ENCODE measurements at places on chromosomes 7 and 10.

GRCh38 chr10:14240253-14241189 is 90.2 kb downstream of the FRMD4A start:
- DNase-seq: no peak

GRCh38 chr10:102462512-102463054 is 11.2 kb upstream of the C10orf95 start:
- no peak for DNase-seq

DNA sequence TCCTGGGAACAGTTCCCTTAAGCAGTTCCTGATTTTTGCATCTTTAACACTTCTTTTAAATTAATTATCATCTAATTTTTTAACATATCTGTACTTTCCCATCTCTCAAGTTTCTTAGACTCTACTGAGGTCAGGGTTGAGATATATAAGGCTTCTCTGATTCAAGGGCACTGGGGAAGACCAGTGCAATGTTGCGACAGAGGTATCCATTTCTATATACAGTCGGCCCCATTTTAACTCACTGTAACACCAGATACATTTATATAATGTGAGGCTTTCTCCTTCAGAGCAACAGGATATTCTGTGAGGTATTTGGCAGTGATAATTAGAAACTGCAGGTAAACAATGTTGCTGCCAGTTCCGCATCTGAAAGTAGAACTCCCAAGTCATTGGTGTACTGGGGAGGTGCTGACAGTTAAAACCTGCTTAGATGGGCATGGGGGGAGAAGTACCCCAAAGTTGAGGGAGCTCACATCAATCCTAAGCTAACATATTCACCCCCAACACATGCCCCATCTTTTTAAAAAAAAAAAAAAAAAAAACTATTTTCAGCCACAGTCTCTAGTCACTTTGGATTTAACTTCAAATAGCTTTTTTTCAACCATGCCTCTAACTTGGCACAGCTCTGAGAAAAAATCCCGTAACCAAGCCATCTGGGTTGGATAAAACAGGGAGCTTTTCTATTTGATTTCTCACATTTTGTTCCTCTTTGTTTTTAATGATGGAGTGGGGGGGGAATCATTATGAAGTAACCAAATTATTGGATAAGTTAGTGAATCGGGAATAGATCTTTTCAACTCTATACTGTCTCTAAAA is 62.9 kb downstream of the REEP3 start:
- DNase-seq: no peak

DNA sequence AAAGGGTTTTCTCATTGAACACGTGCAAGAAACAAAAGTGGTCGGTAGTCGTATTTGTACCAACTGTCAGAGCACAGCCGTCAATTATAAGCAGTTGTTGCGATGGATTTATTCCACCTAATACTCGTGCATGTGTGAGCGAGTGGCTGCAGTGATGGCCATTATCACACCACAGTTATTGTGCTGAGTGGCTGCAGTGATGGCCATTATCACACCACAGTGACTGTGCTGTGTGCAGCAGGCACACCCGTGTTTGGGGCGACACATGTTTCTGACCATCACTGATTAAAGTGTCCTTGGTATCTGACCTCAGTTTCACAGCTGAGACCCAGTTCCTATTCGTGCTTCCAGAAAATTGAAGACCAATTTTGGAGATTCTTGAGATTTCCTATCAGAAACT is 142.9 kb upstream of the PFKP start:
- no peak for DNase-seq

DNA sequence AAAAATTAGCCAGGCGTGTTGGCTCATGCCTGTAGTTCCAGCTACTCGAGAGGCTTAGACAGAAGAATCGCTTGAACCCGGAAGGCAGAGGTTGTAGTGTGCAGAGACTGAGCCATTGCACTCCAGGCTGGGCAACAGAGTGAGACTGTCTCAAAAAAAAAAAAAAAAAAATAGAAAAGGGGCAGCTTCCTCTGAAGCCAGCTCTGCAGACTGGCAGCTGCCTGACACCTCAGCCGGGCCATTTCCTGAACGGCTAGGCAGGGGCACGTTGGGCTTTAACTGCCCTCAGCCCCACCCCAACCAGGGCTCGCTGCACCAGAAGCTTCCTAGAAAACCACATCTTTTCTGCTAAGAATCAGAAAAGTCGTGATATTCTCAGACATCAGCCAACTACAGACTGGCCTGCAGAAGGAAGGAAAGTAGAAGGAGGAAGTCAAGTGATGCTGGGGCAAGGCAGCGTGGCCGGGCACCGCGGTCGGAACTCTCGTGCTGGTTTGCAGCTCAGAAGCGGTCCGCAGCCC is 38.0 kb downstream of the PRKAG2 start:
- DNase-seq: no peak

DNA sequence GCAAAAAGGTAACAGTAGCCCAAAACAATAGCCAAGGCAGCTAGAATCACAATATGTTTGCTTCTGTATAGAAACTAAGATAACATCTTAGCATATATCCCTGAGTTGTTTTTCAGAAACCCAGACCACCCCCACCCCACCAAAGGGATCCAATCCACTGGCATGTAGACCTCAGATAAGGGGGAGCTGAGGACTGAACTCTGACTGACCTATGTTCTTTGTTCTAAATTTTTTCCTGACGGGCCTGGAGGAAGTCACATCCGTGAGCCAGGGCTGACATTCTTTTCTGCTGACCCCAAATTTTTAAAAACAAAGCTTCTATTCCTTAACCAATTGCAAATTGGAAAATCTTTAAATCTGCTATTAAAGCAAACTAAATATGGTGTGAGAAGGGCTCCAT is 493.9 kb upstream of the IGFBP3 start:
- DNase-seq: no peak

DNA sequence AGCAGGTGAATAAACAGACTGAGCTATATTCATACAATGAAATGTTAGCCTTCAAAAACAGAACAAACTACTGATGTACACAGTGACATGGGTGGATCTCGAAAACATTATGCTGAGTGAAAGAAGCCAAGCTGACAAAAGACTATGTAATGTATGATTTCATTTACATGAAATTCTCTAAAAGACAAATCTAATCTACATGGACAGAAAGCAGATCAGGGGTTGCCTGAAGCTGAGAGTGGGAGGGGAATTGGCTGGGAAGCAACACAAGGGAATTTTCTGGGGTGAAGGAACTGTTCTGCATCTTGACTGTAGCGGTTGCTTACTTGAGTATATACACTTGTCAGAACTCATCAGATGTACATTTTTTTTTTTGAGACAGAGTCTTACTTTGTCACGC is 121.7 kb upstream of the SVIL start:
- DNase-seq: no peak

DNA sequence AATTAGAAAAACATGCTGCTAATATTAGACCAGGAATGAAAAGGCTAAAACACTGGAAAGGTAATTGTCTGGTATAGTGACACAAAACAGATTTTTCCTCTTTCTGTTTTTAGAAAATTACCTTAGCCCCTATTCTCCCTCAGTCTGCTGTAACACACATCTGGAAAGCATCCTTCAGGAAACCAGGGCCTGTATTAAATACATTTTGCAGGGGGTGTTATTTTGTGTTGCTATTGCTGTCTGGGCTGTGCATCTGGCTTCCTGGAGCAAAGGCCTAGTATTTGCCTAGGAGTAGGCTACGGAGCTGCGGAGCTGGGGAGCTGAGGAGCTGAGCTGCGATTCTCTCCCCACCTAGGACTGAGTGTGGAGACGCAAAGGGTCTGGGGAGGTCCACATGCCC is 169.3 kb downstream of the GFRA1 start:
- no peak for DNase-seq

DNA sequence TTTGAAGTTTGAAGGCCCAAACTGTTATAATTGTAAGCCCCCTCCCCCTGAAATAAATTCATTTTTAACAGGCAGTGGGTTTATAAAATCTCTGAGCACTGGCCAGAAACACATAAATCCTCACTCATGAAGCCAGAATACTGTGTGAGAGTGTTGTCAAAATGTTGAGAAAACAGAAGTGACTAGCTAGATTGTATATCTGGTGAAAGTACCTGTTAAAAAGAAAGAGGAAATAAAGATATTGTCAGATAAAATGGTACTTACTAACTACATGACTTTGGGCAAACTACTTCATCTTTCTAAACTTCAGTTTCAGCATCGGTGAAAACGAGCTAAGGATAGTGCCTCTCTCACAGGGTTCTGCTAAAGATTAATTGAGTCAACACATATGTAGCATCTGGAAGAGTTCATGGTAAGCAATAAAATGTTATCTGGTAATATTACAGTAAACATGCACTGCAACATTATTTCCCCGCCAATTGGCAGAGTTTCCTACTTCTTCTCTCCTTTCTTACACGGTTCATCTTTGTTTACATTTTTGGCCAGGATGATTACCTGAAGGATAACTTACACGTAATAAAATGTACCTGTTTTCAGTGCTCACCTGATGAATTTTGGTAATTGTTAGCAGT is 202.5 kb upstream of the CHRM2 start:
- no peak for DNase-seq

DNA sequence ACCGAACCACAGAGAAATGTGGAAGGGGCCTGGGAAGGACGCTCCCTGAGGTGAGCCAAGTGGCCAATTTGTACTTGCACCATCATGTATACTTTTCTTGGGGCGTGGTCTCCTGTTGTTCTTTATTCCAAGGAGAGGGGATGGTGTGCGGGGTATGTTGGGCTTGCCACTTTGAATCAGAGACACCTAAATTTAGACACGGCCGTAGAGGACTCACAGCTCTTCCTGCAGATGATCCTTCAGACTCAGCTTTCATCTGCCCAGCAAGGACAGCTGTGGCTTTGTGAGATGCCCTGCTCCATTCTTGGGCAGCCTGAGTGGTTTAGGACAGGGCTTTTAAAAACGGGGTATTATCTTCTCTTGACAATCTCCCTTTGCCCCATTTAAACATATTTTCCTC is 473.2 kb downstream of the REEP3 start:
- DNase-seq: no peak

DNA sequence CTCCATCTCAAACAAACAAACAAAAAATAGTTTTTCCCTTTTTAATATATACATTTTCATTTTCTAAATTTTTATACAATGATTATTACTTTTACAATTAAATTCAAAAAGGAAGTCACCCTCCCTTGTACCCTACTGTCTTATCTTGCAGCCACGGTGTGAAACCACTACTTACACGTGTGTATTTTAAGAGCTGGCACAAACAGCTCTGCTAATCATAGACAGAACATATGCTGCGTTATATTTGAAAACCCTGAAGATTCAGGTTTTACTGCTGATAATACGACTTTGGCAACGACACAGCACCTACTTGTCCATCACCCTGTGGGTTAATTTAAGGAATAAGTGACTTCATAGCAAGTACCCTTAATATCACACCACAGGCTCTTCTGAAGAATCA is 991 bp downstream of the ANKRD61 start:
- DNase-seq: no peak

- DNase-seq: no peak
These were observed 65.1 kb downstream of the ANKRD26 start for GRCh38 chr10:27035163-27035562.

DNA sequence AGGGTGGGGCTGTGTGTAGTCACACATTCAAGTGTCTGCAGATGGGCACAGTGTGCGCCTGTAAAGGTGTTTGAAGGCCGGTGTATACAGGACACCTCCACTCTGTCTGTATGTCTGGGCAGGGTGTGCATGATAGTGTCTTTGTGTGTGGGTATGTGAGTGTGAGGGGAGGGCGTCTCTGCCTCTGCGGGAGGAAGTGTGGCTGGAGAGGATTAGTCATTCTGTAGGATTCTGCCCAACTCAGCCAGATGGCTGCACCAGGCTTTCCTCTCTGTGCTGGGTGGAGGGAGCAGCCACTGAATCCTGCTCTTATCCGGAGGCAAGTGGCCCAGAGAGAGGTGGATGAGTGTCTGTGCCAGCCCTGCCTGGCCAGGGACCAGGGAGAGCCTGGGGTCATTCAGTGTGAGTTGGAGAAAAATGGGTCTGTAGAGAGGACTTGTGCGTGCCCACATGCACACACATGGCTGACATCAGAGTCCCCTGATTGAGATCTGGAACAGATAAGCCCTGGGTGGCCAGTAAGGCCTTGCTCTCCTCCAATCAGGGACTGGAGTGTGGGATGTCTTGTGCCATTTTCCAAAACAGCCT is 1.7 kb downstream of the SFXN3 start:
- no peak for DNase-seq

DNA sequence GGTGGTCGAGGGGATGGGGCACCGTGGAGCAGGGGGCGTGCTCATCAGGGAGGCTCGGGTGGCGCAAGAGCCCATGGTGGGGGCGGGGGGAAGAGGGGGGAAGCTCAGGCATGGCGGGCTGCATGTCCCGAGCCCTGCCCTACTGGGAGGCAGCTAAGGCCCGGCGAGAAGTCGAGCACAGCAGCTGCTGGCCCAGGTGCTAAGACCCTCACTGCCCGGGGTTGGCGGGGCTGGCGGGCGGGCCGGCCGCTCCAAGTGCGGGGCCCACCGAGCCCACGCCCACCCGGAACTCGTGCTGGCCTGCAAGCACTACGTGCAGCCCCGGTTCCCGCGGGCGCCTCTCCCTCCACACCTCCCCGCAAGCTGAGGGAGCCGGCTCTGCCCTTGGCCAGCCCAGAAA is 55.0 kb upstream of the FAM171A1 start:
- no peak for DNase-seq

- DNase-seq: no peak
These were observed 93.3 kb upstream of the FAM3C start for GRCh38 chr7:121489440-121489839.

- peak; percentile 91 for DNase-seq
These were observed 731 bp downstream of the LANCL2 start for GRCh38 chr7:55365675-55366460.

DNA sequence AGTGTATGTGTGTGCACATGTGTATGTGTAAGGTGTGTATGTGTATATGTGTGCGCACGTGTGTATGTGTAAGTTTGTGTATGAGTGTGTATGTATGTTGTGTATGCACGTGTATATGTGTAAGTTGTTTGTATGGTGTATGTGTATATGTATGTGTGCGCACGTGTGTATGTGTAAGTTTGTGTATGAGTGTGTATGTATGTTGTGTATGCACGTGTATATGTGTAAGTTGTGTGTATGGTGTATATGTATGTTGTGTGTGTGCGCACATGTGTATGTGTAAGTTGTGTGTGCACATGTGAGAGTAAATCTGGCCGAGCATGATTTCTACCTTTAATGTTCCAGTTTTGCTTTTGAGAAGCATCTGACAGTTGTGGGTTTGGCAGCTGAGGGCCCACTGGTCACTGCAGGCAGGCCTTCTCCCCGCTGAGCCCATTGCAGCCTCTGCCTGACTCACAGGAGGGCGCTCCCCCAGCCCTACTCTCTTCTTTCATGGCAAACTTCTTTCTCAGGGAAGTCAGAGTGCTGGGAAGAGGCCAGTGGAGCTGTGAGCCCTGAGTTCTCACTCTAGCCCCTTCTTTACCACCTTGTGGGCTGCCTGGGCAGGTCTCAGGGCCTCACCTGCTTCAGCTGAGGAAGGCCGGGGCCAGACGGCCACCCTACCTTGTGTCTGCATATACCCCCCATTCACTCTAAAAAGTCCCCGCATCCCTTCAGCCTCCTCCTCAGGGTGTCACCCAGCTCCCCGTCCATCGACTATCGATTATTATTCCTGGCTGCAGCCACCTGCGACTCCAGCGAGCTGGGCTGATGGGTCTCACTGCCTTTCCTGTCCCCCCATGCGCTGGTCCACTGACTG is 11.2 kb downstream of the WDR86 start:
- DNase-seq: no peak

- DNase-seq: no peak
These were observed 63.6 kb upstream of the DKK1 start for GRCh38 chr10:52250510-52250909.

GRCh38 chr10:49009199-49009979 is 69.7 kb upstream of the LRRC18 start:
- DNase-seq: no peak

- no peak for DNase-seq
These were observed 44.3 kb downstream of the CLEC2L start for GRCh38 chr7:139567647-139568345.

- DNase-seq: no peak
These were observed 365.2 kb upstream of the ZMIZ1 start for GRCh38 chr10:78703593-78703992.

- no peak for DNase-seq
These were observed 6.4 kb downstream of the NKX2-3 start for GRCh38 chr10:99539120-99539519.
